Neuronal stem cell (in vitro differentiated cells): ENCODE measurements at places on chromosomes 4 and X.

DNA sequence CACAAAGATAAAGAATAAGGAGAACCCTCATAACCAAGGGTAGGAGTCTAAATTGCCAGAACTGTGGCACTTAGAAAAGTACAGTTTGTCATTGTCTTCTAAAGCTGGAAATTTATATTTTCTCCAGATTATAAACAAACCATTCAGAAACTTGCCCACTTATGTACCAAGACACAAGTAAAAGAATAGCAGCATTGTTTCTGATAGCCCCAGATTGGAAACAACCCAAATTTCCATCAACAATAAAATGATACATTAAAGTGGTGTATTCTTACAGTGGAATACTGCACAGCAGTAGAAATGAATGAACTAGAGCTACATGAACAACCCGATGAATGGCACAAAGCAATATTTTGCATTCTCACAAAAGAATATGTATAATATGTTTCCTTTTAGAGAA, 63.1 kb upstream of the PDHA1 start:
- no peak overlapping the region for H3K4me3 ChIP-seq
- no peaks in the 10 kb centered on the region for H3K4me1 ChIP-seq
- no peak for DNase-seq
- no peaks in the 10 kb centered on the region for H3K27me3 ChIP-seq
- no peak overlapping the region for H3K27ac ChIP-seq
- H3K36me3 ChIP-seq = no peaks in the 10 kb centered on the region

GRCh38 chr4:155615081-155615887, 51.4 kb upstream of the GUCY1A1 start:
- H3K36me3 ChIP-seq = no peaks in the 10 kb centered on the region
- DNase-seq = no peak
- no peaks in the 10 kb centered on the region for H3K27me3 ChIP-seq
- no peak overlapping the region for H3K27ac ChIP-seq
- H3K4me1 ChIP-seq = no peaks in the 10 kb centered on the region

DNA sequence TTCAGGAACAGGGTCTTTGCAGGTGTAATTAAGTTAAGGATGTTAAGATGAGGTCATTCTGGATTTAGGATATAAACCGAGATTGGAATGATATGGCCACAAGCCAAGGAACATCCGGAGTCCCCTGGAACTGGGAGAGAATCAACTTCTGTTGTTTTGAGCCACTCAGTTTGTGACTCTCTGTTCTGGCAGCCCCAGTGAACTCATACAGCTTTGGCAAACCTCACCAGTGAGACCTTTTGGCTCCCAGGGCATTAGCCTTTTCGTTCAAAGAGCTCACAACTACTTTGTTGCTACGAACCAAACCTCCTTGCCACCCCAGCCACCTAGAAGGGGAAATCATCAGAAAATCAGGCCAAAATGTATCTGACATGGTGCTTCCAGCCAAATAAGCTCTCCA, 80.4 kb downstream of the MTMR1 start:
- H3K4me3 ChIP-seq = no peak overlapping the region
- DNase-seq = no peak
- no peaks in the 10 kb centered on the region for H3K4me1 ChIP-seq
- peaks cover under 1% of the 10 kb centered on the region for H3K36me3 ChIP-seq
- no peaks in the 10 kb centered on the region for H3K27me3 ChIP-seq
- H3K27ac ChIP-seq = no peak overlapping the region

DNA sequence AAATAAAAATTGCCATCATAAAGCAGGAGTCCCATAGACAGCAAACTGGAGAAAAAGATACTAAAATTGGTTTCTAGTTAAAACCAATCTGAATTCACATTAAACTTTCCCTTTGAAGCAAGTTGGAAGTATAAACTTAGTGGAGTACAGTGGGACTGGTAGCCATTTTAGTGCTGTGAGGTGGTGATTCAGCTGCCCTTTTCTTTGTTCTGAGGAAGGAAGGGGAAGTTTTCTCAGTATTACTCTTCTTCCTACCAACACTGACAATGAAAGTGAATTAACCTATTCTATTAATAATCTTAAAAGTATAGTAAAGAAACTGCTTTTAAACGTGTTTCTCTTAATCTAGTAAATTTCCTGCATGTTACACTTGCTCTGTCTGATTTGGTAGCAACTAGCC, 36.7 kb downstream of the SLC9A6 start:
- no peak for DNase-seq
- H3K27me3 ChIP-seq = no peaks in the 10 kb centered on the region
- no peak overlapping the region for H3K4me3 ChIP-seq

- no peaks in the 10 kb centered on the region for H3K4me1 ChIP-seq
- no peak overlapping the region for H3K4me3 ChIP-seq
- no peaks in the 10 kb centered on the region for H3K27me3 ChIP-seq
- H3K27ac ChIP-seq = no peak overlapping the region
- DNase-seq = no peak
Measured at GRCh38 chr4:16278178-16278577, 51.9 kb upstream of the TAPT1 start.

GRCh38 chrX:14964500-14964899, 91.3 kb downstream of the MOSPD2 start:
- H3K4me1 ChIP-seq = no peaks in the 10 kb centered on the region
- no peak for DNase-seq
- no peak overlapping the region for H3K27ac ChIP-seq
- no peaks in the 10 kb centered on the region for H3K27me3 ChIP-seq
- H3K36me3 ChIP-seq = no peaks in the 10 kb centered on the region

DNA sequence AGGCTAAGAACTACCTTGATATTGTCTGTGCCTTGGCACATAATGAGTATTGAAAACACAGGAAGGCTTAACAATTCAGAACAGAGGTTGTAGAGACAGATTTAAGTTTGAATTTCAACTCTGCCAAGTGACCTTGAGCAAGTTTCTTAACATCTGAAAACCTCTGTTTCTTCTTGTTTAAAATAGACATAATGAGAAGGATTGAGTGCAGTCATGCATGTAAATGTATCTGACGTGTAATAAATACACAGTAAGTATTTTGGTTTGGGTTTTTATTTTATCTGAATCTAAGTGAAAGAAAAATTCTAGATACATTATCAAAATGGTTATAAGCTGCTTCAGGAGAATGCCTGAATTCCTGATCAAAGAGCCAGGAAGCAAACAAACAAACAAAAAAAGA, 111.9 kb downstream of the ANXA5 start:
- no peak overlapping the region for H3K27ac ChIP-seq
- H3K4me1 ChIP-seq = no peaks in the 10 kb centered on the region
- H3K4me3 ChIP-seq = no peak overlapping the region
- H3K27me3 ChIP-seq = no peaks in the 10 kb centered on the region

GRCh38 chrX:104432321-104432720, 133.7 kb upstream of the IL1RAPL2 start:
- H3K4me1 ChIP-seq = no peaks in the 10 kb centered on the region
- no peaks in the 10 kb centered on the region for H3K36me3 ChIP-seq
- no peak overlapping the region for H3K27ac ChIP-seq

DNA sequence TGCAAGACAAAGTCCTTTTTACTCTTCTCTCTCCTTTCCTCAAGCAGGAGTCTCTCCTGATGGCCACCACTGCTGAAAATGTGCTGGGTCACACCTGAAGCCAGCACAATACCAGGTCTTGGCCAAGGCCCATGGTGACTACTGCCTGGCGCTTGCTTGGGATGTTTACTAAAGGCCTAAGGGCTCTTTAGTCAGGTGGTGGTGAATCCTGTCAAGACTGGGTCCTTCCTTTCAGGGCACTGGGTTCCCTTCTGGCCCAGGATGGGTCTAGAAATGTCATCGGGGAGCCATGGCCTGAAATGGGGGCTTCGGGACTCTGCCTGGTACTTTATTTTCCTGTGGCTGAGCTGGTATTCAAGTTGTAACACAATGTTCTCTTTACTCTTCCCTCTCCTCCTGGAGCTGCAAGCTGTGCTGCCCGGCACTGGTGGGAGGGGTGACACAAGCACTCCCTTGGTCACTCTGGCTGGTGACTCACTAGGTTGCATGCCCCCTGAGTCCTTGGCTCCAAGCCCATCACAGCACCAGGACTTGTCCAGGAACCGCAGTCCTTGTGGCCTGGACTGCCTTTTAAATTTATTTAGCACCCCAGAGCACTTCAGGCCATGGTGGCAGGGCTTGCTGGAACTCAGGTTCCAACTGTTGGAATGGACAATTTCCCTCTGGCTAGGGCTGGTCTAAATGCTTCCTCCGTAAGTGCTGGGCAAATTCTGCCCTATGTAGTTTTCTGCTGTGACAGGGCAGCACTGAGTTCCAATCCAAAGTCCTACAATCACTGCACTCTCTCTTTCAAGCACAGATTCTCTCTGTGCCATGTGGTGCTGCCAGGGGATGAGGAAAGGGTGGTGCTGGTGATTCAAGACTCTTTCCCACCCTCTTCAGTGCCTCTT, 11.3 kb downstream of the ARL13A start:
- H3K27ac ChIP-seq = no peak overlapping the region
- H3K4me1 ChIP-seq = no peaks in the 10 kb centered on the region
- DNase-seq = no peak
- H3K36me3 ChIP-seq = no peaks in the 10 kb centered on the region

GRCh38 chr4:42412251-42412650, 15.0 kb downstream of the SHISA3 start:
- H3K4me3 ChIP-seq = no peak overlapping the region
- no peak overlapping the region for H3K27ac ChIP-seq
- no peaks in the 10 kb centered on the region for H3K36me3 ChIP-seq
- no peaks in the 10 kb centered on the region for H3K4me1 ChIP-seq
- H3K27me3 ChIP-seq = no peaks in the 10 kb centered on the region

DNA sequence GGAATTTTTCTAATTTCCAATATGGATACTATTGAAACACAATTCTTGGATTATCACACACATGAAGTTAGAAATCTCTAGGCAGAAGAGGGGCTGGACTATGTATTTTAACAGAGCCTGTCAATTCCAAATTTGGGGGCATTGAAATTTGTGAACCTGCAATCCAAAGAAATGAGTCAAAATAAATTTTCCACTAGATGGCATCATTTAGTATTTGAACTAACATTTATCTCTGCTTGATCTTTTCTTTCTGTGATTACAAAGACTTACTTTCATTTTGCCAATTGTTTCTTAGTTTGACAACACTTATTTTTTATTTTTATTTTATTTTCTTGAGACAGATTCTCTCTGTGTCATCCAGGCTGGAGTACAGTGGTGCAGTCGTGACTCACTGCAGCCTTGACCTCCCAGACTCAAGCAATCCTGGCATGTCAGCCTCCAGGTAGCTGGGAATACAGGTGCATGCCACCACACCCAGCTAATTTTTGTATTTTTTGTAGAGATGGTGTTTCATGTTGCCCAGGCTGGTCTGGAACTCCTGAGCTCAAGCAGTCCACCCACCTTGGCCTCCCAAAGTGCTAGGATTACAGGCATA, 2.7 kb upstream of the PYURF start:
- H3K27ac ChIP-seq = no peak overlapping the region
- H3K4me3 ChIP-seq = no peak overlapping the region
- peaks cover 6% of the 10 kb centered on the region for H3K4me1 ChIP-seq
- H3K36me3 ChIP-seq = peaks cover 2% of the 10 kb centered on the region
- H3K27me3 ChIP-seq = no peaks in the 10 kb centered on the region
- DNase-seq = no peak
